Naive thymus-derived CD4-positive, alpha-beta T cell (primary cell): ENCODE measurements at places on chromosomes 1 and 21. TPM values are rescaled to one million over a fixed set of nuclear protein-coding genes. Genes with fewer than 3 reads are reported as not detected.
A peak's percentile ranks its signal among the peaks of the same experiment; 100 is the strongest.

ABCG1 gene
- polyA plus RNA-seq = 25.3 TPM

CATSPERE gene
- 0.24 TPM for polyA plus RNA-seq

XCL2 gene
- 0.61 TPM for polyA plus RNA-seq

- H3K27me3 ChIP-seq = no peaks in the 10 kb centered on the region
- no peak overlapping the region for H3K4me3 ChIP-seq
- DNase-seq = no peak
- no peak overlapping the region for H3K27ac ChIP-seq
These were observed 160.8 kb downstream of the PSMG1 start for GRCh38 chr21:39022466-39022862.

GRCh38 chr1:8698012-8698630 lies 119.3 kb downstream of the RERE start:
- no peaks in the 10 kb centered on the region for H3K36me3 ChIP-seq
- H3K4me3 ChIP-seq = no peak overlapping the region
- no peak overlapping the region for H3K27ac ChIP-seq
- H3K4me1 ChIP-seq = peaks cover 19% of the 10 kb centered on the region

- no peak overlapping the region for H3K4me3 ChIP-seq
- peak; percentile 49 for DNase-seq
- no peaks in the 10 kb centered on the region for H3K27me3 ChIP-seq
- peaks cover 12% of the 10 kb centered on the region for H3K4me1 ChIP-seq
- H3K36me3 ChIP-seq = no peaks in the 10 kb centered on the region
These were observed 49.8 kb downstream of the ACOT7 start for GRCh38 chr1:6343506-6344405.
